ENCODE measurements at places on chromosomes 3 and 15.

DNA sequence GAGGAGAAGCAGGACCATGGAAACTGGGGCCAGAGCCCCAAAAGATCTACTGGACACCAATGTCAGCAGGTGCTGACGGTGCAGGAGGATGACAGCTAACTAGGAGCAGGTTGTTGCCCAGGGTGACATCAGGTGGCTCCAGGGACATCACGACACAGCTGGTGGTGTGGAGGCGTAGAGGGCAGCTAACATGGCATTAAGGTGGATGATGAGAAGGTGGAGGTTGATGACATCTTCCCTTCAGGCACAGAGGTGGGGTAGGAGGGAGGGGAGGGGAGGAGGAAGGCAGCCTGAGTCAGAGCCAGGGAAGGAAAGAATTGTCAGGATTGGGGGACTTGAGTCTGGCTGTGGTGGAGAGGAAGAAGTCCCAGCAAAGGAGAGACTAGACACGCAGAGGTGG, 1.5 kb upstream of the EPHB1 start:
- DNase-seq: no peak

- DNase-seq: no peak
Observed at GRCh38 chr15:89136818-89137772, 48.8 kb downstream of the ABHD2 start.

- no peak for DNase-seq
Observed at GRCh38 chr15:50380089-50380488, 25.1 kb upstream of the GABPB1 start.

GRCh38 chr15:81398910-81399551, 25.0 kb upstream of the TMC3 start:
- DNase-seq: no peak

GRCh38 chr3:130389743-130390478, 44.4 kb downstream of the COL6A5 start:
- DNase-seq: no peak

- DNase-seq: no peak
Observed at GRCh38 chr15:22952796-22953579, 27.2 kb downstream of the CYFIP1 start.

GRCh38 chr15:99239545-99240198, 9.7 kb downstream of the TTC23 start:
- DNase-seq: no peak

DNA sequence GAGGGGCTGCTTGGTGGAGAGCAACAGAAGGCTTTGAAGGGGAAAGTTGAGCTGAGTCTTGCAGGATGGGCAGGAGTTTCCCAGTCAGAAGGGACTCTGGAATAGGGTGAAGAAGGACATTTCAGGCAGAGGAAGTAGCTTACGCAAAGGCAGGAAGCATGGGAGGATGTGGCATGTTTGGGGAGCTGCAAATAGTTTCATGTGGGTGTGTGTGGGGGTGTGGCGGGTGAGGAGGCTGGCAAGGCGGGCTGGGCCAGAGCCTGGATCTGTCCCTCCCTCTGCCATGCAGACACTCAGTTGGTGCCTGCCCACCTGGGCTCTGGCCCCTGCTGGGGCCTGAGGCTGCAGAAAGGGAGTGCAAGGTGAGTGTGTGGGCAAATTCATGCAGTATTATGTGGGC, 10.4 kb downstream of the TEX264 start:
- no peak for DNase-seq

- no peak for DNase-seq
Observed at GRCh38 chr3:128073807-128074206, 21.6 kb downstream of the SEC61A1 start.

Measured in stimulated activated CD4-positive, alpha-beta T cell treated with anti-CD3 and anti-CD28 coated beads, Interleukin-1b, Interleukin-23, amount 100 ng/mL, for 24 hours (primary cell).